ENCODE measurements at places on chromosomes 3 and 15.

- no peak for DNase-seq
Observed at GRCh38 chr3:128228366-128228910, 75.2 kb downstream of the EEFSEC start.

DNA sequence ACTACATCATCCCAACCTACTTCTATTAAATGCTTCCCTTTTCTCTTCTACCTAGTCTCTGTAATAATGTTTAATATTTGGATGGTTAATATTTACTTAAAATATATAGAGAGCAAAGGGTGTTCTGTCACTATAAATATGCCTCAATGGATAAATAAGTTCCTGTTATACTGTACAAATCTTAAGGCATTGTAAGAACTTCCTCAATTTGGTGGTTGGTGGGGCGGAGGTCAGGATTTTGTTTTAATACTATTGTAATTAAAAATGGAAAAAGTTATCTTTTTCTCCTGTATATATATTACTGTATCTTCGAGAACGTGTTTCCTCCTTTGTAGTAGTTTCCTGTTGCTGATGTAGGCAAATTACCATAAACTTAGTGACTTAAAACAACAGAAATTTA, 41.5 kb downstream of the SPRED1 start:
- DNase-seq: no peak

- DNase-seq: no peak
Observed at GRCh38 chr3:129417326-129417725, 11.1 kb downstream of the EFCAB12 start.

DNA sequence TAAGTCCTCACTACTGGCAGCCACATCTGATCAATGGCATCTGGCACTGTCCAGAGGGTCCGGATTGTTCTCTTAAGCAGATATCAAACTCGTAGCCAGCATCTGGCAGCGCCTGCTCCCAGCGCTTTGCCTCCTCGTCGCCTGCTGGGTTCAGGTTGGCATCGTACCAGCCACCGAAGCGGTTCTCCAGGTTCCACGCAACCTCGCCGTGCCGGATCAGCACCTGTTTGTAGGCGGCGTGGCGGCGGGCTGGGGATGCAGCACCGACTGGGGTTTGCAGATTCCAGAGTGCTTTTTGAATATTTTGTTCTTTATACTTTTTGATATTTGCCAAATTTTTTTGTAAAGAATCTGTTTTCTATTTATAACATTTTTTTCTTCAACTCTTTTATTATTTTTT, 111.6 kb downstream of the NR2F2 start:
- no peak for DNase-seq

- no peak for DNase-seq
Observed at GRCh38 chr15:94086341-94086740, 145.0 kb upstream of the MCTP2 start.

DNA sequence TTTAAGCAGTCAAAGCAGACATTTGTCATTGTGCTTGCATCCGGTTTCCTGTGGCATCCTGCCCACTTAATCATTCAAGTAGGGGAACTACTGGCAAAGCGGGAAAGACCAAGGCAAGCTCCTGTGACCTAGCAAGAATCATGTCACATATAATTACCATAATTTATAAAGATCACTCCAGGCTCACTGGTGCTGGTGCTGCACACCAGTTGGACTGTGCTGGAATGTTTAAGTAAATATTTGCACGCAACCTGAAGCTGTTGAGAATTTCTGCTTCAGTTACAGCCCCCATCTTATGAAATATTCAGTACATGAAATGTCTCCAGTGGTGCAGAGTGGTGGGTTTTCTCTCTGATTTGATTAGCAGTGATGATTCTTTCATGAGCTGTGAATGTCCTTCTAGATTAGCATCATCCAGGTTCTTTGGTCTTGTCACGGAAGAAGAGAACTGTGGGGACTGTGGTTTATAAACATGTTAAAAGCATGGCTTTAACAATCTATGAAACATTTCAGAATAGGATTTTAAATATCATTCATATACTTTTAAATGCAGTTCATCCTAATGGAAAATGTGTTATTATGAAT, 621.3 kb upstream of the EPHA6 start:
- DNase-seq: no peak

Data from tibial artery (tissue), 4 donors.